ENCODE measurements at places on chromosomes 12 and 14.

GRCh38 chr12:92505254-92506231 is 197.2 kb upstream of the PLEKHG7 start:
- DNase-seq = peak; percentile 23

DNA sequence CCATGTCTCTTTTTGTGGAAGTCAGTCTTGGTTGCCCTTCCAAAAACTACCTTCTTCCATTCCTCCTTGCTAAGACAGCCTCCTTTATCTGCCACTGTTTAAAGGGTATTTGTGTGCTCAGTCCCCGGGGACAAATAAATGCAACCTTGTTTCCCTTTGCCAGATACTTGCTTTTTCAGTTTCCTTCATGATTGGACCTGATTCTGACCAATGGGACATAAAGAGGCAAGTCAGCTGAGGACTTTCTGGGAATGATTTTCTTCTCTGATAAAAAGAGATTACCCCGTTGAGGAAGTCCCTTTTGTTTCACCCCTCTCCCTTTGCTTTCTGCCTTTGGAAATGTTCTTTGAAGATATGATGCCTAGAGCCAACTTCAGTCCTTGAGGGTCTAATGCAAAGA is 7.4 kb upstream of the TUBA1B start:
- no peak for DNase-seq

- no peak for DNase-seq
Measured at GRCh38 chr12:102781117-102781516, 135.9 kb downstream of the PAH start.

DNA sequence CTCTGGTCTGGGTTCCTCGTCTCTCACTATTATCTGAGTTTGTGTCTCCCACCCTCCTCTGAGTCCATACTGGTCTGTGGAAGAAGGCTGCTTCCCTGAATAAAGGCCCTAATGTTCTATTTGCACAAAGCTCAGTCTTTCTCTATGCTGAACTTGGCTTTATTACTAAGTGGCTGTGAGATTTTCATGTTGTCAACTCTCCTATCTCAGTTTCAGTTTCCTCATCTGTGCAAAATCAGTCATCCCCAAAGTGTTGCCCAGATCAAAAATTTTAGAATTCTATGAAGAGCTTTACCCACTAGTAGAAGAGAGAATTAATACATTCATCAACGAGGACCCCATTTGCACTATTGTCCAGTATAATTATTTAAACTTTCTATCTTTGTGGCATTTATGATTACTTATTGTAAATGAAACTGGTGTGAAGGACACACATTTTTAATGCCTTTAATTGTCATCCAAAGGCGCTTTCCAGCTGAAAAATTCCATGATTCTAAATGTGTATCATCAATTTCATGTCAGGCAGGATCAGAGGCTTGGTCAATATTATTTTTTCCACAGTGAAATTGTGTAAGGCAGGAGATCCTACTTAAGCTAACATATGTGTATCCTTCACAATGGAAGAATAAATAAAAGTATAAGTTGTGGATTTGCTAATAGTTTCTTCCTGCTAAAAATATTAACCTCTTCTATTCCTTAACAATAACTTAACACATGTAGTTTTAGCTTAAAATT is 79.1 kb upstream of the EEA1 start:
- DNase-seq = no peak

GRCh38 chr12:117710121-117710520 is 258.7 kb downstream of the KSR2 start:
- DNase-seq = no peak

GRCh38 chr12:21678959-21679358 is 21.3 kb upstream of the LDHB start:
- no peak for DNase-seq

GRCh38 chr12:132825861-132826260 is 2.8 kb downstream of the GOLGA3 start:
- no peak for DNase-seq

DNA sequence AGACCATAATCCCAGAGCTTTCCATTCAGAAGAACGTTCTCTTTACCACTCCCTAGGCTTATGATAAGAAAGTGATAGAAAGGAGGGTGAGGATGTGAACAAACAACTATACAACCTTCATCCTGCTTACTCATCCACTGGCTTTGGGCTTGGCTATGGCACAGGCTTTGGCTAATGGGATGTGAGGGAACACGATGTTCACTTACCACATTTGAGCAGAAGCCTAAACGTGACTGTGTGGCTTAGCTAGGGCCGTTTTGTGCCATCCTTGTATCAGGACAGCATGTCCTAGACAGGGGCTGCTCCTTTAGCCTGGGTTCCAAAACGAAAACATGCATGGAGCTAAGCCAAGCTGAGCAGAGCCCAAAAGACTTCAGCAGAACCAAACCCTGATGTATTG is 118.6 kb upstream of the CCDC175 start:
- no peak for DNase-seq

GRCh38 chr12:95674631-95675030 is 115.9 kb downstream of the NTN4 start:
- DNase-seq = peak; percentile 44

DNA sequence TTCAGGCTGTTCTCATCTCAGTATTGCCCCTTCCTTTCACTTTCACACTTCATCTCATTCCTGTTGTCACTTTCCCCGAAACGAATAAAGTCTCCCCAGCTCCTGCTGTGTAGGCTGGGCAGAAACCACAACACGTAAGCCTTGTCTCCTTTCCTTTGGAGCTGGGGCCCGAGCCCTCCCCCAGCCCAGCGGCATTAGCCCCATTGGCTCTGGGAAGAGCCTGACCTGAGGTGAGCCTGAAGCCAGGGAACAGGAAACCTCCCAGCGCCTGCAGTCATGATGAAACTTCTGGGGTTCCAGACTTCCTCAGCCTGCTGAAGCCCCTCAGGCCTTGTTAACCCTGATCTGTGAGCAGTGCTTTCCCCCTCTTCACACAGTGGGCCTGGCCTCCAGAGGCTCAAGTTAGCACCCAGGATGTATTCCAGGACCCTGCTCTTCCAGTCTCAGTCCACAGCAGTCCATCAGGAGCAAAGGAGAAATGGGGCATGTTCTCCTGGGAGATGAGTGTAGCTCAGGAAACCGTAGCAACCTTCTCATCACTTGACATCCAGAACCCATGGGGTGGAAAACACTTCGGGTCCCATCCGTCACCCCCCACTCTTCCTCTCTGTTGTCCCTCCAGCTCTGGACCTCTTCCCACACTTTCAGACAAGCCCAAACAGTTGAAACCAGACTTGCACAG is 21.8 kb downstream of the VASH1 start:
- DNase-seq = no peak

- DNase-seq = no peak
Measured at GRCh38 chr12:23893611-23894010, 55.9 kb downstream of the SOX5 start.

DNA sequence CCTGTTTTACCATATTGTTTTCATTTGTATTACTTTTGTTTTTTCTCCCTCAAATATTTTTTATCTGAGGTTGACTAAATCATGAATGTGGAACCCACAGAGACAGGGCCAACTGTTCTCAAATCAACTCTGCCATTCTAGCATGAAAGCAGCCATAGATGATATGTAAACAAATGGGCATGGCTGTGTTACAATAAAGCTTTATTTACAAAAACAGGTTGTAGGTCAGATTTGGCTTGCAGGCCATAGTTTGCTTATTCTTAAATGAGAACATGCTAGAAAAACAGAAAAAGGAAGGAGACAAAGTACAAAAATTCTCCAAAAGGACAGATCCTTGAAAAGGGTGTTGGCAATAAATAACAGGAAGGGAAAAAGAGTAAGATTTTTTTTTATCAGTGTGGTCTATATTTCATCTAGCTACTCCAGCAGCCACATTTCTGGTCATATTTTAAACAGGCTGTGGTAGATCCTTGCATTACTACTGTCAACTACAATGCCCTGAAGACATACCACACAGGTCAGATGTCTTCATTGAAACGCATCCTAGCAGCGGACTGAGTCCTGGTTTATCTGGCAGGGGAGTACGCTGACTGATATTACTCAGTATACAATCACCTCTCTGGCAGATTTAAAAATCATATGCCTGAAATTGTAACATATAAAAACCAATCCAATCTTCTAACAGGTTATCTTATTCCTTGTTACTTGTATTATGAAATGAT is 42.9 kb downstream of the SPPL3 start:
- no peak for DNase-seq

DNA sequence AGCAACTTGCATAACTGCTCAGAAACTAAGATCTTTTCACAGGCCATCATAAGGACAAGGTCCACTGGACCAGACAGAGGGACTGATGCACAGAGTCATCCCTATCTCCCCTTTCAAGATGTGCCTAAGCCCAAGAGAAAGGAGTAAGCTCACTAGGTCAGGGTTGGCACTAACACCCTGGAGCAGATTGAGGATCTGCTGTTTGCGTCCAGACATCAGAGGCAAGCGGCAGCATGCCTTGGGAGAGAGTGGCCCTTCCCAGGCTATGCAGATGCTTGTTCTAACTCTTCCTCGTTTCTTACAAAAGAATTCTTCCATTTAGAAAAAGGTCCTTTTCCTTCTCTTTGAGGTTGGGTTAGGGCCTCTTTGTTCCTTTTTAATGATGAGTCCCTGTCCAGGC is 187.2 kb downstream of the KCNA5 start:
- no peak for DNase-seq

- DNase-seq = peak; percentile 13
Measured at GRCh38 chr14:39946807-39947206, 514.6 kb upstream of the FBXO33 start.

DNA sequence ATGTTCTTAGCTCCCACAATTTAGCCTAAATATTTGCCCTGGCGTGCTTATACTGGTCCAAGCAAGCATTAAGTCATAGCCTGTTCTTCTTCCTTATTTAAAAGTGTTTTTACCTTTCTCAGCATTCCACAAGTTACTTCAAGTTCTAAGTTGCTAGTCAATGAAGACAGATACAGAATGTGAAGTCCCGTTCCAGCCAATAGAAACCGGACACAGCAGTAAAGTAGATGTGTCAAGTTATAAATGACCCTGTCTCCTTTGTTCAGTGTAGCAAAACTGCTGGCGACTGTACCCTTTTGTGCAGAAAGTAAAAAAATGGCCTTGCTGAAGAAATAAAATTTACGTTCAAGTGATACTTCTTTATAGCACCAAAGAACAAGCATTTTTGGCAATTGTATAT is 3.9 kb downstream of the SNAPC1 start:
- DNase-seq = no peak

GRCh38 chr12:92208613-92209121 is 63.0 kb upstream of the BTG1 start:
- DNase-seq = peak; percentile 55

DNA sequence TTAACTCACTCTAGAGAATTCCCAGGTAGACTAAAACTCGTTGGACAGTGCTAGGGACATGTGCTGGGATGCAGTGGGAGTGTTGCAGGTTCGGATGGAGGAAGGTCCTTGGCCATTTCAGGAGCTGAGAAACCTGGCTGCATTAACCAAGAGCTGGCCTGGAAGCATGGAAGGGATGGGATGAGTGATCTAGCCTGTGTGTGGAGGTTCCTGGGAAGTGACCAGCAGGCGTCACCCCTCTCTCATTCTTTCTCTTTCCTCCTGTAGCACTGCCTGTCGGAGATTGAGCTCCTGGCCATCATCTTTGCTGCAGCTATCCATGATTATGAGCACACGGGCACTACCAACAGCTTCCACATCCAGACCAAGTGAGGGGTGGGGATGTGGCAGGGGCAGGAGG is 15.6 kb downstream of the PPP1R1A start:
- DNase-seq = no peak

DNA sequence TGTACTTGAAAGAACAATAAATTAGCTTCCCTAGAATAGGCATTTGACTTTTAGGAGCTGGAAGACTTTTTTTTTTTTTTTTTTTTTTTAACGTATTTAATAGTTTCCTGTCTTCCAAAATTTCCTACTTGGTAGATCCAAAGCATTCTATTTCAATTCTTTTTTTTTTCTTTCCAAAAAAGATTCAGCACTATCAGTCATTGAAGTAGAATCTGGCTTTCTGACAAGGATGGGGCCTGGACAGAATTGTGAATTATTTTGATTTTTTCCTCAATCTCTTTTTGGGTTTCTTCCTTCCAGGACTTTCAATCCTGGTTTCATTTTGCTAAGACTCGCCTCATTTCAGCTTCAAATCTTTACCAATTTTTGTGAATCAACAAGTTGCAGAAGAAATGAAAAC is 21.2 kb downstream of the GNG2 start:
- DNase-seq = no peak

DNA sequence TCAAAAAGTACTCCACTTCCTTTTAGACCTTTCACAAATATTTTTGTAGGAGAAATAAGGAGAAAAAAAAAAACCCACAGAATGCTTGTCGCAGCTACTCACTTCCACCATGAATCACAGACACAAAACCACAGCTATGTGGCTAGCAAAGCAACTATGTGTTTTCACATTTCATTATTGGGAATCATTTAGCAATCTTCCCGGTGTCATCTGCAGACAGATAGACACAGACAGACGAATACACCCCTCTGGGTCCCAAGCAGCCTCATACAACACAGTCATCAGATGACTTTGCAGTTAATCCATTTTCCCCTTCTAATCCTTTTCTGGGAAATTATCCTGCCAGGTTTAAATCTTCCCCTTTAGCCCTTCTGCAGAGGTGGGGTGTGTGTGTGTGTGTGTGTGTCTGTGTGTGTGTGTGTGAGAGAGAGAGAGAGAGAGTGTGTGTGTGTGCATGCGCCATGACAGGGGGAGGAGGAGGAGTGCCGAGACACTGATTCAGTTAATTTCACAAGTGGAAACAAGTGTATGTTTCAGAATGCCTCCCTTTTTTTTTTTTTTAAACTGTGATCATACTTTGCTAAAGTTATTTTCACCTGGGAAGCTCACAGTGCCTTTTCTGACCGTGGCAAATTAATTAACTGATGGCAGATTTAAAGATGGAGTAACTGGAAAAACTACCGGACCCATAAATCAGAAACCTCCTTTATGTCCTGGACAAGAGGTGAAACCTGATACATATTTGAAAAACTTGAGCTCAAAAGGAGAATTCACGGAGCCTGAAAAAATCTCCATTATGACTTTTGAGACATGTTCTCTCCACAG is 39.9 kb downstream of the LTBP2 start:
- peak; percentile 57 for DNase-seq

GRCh38 chr12:115149685-115150378 is 465.9 kb upstream of the TBX3 start:
- DNase-seq = no peak

- no peak for DNase-seq
Measured at GRCh38 chr14:38517426-38517825, 261.5 kb upstream of the CLEC14A start.

- DNase-seq = no peak
Measured at GRCh38 chr14:99203080-99203479, 68.9 kb downstream of the BCL11B start.

DNA sequence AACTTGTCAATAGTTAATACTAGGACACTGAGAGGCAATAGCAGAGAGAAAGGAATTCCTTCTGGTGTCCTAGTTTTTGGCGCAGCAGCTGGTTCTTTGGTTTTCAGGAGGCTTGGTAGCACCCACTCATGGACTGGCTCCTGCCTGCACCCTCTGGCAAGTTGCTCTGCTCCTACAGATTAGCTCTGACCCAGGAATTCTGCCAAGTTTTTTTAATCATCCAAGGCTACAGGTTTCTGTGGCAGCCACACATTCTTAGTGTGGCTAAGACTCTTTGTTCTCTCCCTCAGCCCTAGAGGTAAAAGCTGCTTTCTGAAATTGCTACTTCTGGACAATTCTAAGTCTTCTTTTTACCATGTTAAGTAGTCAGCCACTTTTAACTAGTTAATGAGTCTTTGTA is 72.0 kb upstream of the FKBP4 start:
- DNase-seq = no peak

Data from hepatocyte (in vitro differentiated cells).